ENCODE measurements at places on chromosomes 12 and 14.

- DNase-seq, result no peak
These were observed 7.6 kb downstream of the KRT3 start for GRCh38 chr12:52788192-52788875.

- no peak for DNase-seq
These were observed 14.5 kb downstream of the OAS2 start for GRCh38 chr12:112992541-112993398.

DNA sequence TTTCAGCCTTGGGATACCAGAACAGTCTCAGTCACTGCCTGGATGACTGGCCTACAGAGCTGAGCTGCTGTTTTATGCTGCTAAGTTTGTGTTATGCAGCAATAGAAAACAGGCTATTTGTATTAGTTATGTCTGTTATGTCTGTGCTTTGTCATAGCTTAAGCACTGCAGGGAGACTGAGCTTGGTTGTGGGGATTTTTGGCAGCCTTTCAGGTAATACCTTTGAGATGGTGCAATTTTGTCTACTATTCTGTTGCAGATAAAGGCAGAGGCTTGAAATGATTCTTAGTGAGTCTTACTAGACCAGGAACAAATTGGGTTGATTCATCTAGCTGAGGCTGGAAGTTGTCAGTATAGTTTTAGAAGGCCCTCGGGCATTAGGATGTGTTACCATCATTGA is 201.3 kb upstream of the RBM19 start:
- no peak for DNase-seq

GRCh38 chr12:62396750-62397149 is 69.9 kb upstream of the MON2 start:
- DNase-seq, result no peak

- no peak for DNase-seq
These were observed 107.0 kb downstream of the EXOC5 start for GRCh38 chr14:57161583-57162234.

DNA sequence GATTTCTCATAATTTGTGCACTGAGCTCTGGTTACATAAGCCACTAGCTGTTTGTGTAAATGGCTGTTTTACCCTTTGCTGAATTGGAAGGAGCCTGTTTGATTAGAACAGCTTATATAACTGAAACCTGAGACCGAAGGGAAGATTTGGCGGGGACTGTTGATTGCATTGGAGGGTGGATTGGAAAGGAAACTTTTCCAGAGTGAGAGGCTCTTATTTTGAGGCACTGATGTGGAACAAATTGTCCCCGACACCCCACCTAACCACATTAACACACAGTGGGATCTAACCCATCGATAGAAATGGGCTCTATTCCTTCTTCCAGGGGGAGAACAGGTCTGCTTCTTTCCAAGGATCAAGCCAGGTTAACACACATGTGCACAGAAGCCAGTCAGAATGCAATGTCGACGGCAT is 51.7 kb downstream of the TMEM30B start:
- no peak for DNase-seq

GRCh38 chr14:93764211-93764659 is 24.1 kb downstream of the PRIMA1 start:
- no peak for DNase-seq

DNA sequence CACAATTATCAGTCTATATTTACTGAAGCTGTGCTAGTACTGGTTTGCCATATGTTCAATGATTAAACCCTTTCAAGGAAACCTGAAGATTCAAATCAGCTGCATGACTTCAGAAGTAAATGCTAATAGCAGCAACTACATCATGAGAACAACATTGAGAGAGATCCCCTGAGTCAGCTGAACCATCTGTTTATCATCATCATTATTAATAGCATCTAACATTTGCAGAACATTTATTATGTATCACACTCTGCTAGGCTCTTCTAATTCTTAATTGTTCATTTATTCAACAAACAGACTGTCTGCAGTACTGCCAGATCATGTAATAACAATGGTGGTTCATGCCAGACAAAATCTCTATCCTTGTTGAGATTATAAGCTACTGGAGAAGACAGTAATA is 157.4 kb downstream of the KLHL28 start:
- no peak for DNase-seq
